T-helper 9 cell (primary cell): ENCODE measurements at places on chromosomes 7 and 10.
A peak's percentile ranks its signal among the peaks of the same experiment; 100 is the strongest.

GRCh38 chr10:106680061-106680460, 484.4 kb downstream of the SORCS1 start:
- no peak for DNase-seq

DNA sequence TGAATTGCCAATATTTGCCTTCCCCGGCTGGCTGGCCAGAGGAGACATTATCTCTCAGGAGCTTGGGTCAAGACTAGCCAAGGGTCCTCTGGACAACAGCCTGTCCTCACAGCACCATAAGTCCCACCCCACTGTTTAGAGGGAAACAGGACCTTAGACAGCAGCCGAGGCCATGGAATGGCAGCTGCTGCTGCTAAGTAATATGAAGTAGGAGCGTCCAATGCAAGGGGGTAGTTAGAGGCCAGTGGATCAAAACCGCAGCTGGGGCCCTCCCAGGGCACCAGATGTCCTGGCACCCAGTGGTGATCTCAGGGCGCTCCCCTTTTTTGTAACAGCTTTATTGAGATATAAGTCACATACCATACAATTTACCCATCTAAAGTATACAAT, 12.9 kb upstream of the KCP start:
- DNase-seq, result no peak

DNA sequence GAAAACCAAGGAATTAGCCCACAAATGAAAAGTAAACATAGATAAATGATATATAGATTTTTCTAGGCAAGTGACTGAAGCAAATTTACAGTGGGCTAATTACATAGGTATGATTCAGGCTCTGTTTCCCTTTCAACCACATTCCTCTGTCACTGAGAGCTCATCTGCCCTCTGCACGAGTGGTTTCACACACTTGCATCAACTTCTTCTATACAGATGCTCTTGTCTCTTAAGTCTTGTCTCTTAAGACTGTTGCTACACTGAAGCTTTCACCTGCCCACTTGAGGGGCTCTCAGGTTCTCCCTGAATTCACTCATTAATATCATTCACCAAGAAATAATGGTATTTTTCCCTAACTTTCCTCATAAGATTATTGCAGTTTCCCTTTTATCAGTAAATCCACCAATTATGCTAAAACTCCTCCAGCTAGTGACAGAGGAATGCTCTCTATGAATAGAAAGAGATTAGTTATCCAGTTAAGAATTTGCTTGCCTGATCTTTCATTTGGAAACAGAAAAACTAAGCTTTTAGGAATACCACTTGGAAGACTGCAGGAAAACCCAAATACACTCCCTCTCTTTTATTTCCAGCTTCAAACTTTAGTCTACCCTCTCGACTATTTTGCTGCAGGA, 95.7 kb downstream of the ELAPOR2 start:
- no peak for DNase-seq

DNA sequence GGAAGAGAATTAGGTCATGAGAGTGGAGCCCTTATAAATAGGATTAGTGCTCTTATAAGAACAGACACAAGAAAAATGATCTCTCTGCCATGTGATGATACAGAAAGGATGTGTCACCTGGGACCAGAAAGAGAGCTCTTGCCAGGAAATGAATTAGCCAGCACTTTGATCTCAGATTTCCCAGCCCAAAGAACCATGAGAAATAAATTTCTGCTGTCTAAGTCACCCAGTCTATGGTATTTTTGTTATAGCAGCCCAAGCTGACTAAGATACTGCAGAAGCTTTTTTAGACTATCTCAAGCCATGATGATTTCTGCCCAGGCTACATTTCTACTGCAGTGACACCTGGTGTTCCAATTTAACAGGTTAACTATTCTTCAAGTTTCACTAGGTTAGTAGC, 84.8 kb downstream of the RSU1 start:
- no peak for DNase-seq

DNA sequence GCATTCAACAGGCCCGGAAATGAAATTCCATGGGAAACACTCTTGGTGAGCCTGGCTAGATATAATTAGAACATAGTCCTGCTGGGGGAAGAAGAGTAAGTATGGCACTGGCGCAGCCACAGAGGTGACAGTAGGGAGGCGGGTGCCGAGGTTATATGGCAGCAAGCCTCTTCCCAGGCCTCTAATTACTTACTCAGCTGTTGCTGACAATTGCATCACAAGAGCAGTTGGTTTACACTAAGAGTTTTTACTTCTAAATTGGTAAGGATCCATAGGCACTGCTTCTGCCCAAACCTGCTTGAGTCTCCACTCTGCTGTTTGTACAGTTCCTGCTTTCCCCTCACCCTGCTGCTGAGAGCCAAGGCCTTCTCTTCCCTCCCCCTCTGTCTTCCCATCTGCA, 93.3 kb upstream of the DUSP5 start:
- DNase-seq, result no peak

GRCh38 chr7:74253835-74254128, 417 bp downstream of the RFC2 start:
- DNase-seq, result no peak

DNA sequence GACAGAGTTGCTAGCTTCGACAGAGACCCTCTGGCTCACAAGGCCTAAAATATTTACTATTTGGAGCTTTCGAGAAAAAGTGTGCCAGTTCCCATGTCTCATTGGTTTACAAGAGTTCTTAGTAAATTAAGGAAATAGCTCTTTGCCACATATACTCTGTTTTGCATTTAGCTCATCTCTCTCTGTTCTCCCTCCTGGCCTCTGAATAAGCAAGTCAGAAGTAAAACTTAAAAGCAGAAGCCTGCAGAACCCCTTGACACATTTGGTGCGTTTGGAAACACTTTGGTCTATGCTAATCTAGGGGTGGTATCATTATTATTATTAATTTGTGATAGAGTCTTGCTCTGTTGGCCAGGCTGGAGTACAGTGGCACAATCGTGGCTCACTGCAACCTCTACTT, 6.4 kb downstream of the CARD11 start:
- no peak for DNase-seq

GRCh38 chr7:22698767-22699166, 28.2 kb upstream of the IL6 start:
- no peak for DNase-seq

GRCh38 chr7:128939075-128939860, 1.5 kb downstream of the IRF5 start:
- DNase-seq, result no peak

GRCh38 chr10:78336402-78336791, 302.7 kb downstream of the RPS24 start:
- no peak for DNase-seq

- DNase-seq, result no peak
Measured at GRCh38 chr7:157690833-157691585, 354.2 kb downstream of the DNAJB6 start.

DNA sequence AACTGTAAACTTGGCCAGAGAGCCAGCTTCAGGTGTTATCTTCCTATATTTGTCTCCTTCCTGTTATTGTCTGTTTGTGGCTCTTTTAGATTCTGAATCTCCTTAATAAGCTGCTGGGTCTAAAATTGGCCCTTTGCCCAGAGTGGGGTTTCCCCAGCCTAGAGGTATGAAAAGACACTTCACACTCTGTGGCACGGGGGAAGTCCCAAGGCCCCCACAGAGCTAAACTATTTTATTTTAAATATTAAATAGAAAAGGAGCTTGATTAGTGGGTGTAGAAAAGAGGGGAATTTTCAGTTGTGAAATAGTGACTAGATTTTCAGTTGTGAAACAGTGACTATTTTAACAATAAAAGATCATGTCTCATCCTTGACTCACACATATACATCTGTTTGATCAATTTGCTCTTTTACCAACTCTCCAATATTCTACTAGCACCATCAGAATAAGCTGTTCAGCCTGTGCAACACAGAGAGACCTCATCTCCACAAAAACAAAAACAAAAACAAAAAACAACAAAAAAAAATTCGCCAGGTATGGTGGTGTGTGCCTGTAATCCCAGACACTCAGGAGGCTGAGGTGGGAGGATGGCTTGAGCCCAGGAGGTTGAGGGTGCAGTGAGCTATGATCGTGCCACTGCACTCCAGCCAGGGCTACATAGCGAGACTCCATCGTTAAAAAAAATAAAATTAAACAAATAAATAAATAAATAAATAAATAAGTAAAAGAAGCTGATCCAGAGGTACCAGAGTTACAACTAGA, 24.9 kb upstream of the ADO start:
- peak; percentile 68 for DNase-seq

DNA sequence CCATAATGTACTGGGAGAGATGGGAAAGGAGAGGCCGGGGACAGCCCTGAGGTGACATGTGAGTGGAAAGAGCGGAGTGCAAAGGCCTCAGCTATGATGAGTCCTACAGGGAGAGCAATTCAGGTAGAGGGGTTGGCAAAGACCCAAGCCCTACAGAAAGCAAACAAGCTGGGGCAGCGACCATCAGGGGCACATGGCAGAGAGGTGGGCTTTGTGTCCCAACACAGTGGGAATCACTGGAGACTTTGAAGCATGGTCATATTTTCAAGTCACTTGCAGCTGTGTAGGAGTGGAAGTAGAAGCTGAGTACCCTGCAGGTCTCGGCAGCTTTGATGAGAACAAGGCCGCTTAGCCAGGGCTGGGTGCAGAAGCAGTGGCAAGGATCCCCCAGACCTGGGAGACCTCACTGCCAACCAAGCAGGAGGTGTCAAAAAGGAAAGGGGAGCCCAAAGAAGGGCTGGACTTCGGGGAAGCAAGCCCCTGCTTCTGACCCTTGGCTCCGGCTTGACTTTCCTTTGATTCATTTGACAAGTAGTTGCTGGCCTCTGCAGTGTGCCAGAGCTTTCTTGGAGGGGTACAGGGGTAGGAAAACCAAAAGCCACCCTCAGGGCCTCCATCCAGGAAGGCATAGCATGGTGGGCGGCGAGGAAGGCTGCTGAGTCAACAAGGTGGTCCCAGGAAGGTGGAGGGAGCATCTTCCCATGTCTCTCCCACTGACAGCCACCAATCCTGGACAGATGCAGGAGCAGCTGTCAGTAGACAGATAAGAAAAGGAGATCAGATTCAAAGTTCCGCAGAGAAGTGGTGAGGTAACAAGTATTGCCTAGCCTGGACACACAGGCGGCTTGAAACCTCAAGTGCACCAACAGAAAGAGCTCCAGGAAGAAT, 1.9 kb upstream of the PGAM2 start:
- DNase-seq, result no peak

DNA sequence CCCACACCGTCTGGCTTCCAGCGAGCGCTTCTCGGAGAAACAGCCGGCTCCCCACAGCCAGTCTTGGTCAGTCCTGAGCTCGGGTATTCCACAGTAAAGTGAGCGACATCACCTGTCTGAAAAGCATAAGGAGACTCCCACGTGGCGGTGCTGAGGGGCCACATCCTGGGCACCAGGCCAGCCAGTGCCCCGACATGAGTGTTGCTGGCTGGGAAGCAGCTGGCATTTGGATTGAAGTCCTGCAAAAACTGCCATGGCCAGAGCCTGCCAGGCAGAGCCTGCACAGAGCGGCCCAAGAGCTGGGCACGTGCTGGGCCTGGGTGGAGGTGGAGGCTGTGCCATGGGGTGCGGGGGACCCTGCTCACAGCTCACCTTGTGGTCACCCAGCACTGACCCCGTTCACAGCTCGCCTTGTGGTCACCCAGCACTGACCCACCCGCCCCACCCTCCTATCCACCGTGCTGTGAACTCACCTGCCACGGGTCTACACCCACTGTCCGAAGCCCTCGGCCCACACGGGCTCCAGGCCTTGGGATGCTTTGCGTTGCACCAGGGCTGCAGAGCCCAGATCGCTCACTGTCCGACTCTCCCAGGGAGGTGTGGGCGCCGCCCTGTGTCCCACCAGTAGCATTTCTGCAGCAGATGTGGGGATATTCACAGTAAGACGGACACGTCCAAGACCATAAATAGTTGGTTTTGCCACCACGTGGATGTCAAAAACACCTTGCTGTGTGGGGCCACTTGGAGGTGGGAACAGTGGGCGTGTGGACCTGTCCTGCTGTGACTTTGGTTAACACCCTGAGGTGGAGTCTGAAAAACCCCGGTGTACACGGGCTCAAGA, 48.8 kb downstream of the PITRM1 start:
- DNase-seq, result no peak

- DNase-seq, result no peak
Measured at GRCh38 chr10:88346144-88346977, 236.8 kb downstream of the RNLS start.

DNA sequence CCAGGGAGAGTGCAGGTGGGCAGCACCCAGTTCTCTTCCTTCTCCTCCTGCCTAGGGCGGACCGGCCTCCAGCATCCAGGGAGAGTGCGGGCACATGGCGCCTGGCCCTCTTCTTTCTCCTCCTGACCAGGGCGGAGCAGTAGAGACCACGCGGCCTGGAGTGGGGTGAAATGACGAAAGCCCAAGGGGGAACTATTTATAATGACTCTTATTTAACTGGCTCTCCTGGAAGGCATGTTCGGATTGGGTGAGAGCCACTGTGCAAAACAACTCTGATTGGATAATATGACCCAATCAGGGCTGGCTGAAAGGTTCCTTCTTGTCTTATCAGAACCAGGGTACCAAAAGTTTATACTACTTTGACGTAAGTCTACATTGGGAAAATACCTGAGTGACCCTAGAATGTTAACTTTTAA, 63.1 kb downstream of the ZNF37A start:
- DNase-seq, result no peak

DNA sequence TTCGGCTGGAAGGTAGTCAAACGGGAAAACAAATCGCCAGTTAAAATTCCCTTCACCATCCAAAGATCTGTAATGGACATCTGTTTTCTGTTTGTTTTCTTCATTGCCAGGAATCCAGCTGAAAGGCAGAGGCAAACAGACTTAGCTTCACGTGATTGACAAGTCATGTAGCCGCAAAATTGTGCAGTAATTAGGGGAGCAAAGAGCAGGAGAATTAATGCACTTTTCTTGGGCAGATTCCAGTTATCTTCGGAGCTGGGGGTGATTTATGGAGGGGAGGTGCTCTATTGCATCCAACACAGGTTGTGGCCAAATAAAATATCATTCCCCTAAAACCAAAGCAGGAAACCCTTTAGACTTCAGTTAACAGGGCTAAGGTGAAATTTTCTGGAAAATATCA, 162.2 kb downstream of the MYOF start:
- DNase-seq, result no peak

- no peak for DNase-seq
Measured at GRCh38 chr10:131997366-131998049, 15.8 kb upstream of the BNIP3 start.

DNA sequence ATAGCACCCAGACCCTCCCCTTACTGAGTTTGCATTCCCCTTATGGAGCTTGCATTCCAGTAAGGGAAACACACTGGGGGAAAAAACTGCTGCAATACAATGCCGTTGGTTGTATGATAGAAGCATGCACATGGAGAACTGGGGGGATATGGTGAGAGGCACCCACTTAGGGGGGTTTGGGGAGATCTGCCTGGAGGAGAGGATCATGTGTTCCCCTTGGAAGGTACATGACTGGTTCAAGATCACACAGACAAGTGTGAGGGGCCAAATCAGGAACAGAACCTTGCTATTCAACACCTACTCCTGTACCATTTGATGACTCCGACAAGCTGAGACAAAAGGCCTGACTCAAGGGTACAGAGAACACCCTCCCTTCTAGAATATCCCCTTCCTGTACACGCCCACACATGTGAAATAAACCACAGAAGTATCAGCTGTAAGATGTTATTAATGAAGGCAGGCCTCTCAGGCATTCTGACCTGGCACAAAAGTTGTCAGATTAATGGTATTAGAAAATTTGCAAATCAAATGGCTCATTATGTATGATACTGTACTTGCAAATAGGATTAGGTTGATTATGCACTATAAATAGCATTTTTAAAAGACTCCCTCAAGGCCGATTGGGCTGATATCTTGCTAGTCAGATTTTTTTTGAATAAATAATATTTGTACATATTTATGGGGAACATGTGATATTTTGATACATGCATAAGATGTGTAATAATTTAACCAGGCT, 122.2 kb downstream of the NPY start:
- DNase-seq, result no peak
